ENCODE measurements at places on chromosomes 2 and 18.
A peak's percentile ranks its signal among the peaks of the same experiment; 100 is the strongest.

GRCh38 chr2:3563521-3563976 is 5.4 kb upstream of the RNASEH1 start:
- DNase-seq = no peak

DNA sequence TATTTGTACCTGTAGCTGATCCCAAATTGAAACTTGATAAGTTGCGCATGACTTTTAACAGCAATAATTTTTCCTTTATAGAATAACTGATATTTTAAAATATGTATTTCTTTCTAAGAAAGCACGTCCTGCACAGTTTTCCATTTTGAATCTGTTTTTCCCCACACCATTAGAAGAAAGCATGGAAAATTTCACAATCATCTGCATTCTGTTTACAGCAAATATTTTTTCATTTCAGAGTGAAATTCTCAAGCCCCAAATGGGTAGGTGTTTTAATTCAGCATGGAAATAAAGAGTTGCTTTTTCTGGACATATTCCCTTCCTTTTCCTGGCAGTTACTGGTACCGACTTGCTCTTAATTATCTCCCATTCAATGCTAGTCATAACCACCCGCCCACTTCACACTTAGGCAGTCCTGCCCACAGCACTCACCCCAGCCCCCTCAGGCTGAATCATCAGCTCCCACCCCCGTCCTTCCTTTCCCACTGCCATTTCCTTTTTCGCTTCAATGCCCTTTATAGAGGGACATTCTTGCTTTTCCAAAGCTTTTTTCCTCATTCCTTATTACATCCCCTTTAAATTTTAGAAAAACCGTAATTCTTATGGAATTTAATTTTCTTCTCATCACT is 89.2 kb upstream of the GLS start:
- DNase-seq = peak; percentile 57

DNA sequence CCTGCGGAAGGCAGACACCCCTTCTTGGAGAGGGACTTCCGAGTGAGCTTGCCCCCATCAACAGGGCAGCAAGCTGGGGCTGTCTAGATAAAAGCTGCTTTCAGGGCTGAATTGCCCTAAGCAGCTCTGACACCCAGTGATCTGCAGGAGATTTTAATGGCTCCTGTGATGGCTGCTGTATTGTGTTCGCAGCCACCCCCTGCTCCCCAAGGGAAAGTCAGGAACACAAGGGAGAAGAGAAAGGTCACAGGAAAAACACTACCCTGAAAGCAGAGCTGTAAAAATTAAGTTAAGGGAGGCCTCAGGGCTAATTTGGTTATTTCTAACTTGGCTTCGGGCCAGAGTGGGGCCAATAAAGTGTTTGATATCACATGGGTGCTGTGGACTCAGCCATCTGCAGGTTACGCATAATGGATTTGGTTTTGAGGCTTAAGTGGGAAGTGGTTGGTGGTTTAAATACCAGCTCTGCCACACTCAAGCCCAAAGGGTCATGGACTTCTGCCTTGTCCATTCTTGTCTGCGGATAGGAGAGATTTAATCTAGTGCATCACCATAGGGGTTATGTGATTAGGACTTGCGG is 147.6 kb downstream of the CLIP4 start:
- DNase-seq = no peak

GRCh38 chr2:22247466-22247865 is 1123.7 kb downstream of the TDRD15 start:
- DNase-seq = no peak

DNA sequence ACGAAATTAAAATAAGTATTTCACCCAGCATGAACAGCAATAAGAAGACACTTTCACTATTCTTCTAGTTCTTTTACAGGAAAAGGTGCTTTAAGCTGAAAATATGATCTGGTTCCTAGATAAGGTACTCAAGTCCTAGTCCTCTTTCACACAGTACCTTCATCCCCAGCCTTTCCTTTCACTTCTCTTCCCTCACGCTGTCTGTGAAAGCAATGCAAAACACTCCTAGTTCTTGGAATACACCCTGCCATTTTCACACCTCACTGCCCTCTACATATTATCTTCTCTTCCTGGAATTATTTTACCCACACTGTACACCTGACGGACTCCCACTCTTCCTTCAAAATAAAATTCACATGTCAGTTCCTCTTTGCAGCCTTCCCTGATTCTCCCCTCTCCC is 82.9 kb downstream of the DNAH7 start:
- DNase-seq = no peak

GRCh38 chr2:46982351-46983064 is 66.9 kb upstream of the MCFD2 start:
- DNase-seq = peak; percentile 43

- DNase-seq = no peak
Measured at GRCh38 chr2:187266147-187266546, 181.9 kb downstream of the CALCRL start.

- no peak for DNase-seq
Measured at GRCh38 chr18:35192415-35192814, 48.4 kb upstream of the ZNF397 start.

DNA sequence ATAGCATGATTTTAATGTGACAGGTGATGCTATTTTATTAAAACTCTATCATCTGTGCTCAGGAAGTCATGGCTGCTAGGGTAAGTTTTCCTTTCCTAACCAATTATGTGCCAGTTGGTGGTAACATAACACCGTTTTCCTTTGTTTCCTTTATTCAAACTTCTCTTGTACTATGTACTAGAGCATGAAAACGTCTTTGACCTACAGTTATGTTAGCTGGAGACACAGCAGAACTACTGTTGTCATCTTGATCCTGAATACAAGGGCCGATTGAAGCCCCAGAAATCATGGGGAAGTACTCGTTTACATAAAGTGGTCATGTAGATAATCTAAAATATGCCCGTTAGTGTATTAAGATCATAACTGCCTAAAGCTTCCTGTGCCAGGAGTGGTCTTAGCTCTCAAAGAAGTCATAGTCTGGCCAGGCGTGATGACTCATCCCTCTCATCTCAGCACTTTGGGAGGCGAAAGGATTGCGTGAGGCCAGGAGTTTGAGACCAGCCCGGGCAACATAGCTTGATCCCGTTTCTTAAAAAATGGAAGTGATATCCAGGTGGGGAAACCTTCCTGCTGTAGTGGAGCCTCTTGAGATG is 20.5 kb downstream of the NEDD4L start:
- DNase-seq = no peak

- DNase-seq = no peak
Measured at GRCh38 chr2:75982719-75983118, 272.0 kb upstream of the GCFC2 start.

- DNase-seq = no peak
Measured at GRCh38 chr2:158890296-158890905, 78.0 kb upstream of the TANC1 start.

GRCh38 chr2:36677996-36678605 is 18.4 kb upstream of the VIT start:
- no peak for DNase-seq

- DNase-seq = no peak
Measured at GRCh38 chr2:13662055-13662454, 945.3 kb downstream of the TRIB2 start.

DNA sequence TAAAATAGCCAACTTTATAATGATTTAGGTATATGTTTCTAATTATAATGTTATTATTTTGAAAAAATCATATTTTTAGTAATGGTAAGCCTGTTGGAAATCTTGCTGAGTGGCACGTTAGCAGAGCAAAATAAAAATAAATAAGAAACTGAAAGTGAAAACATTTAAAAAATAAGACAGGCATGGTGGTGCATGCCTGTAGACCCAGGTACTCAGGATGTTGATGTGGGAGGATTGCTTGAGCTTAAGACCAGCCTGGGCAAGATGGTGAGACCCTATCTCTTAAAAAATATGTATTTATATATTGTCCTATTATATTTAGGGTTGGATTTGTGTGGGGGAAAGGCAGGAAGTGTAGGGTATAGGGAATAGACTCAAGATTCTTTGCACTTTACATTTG is 15.8 kb upstream of the ANKRD12 start:
- DNase-seq = no peak

DNA sequence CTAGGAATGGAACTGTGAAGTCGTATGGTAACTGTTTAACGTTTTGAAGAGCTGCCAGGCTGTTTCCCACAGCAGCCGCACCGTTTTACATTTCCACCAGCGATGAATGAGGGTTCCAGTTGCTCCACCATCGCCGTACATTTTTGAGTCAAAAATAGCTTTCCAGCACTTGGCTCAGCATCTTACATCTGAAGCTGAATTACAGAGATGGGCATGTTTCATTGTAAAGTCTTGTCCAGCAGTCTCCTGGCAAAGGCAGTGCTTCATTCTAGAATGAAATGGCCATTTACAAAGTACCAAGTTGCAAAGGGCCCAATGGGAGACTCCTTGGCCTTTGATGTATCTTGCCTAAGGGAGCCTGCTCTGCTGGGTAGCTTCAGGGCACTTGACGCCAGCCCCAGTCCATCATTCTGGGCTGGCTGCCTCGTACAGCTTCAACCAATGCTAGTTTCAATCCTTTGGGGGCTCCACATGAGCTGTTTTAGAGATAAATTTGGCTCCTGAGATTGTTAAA is 45.1 kb downstream of the ATIC start:
- no peak for DNase-seq

GRCh38 chr2:11539317-11540147 is 5.7 kb downstream of the GREB1 start:
- DNase-seq = no peak

GRCh38 chr18:5195656-5196055 is 1.4 kb downstream of the AKAIN1 start:
- DNase-seq = no peak

GRCh38 chr2:227191367-227191766 is 26.9 kb downstream of the COL4A3 start:
- no peak for DNase-seq

DNA sequence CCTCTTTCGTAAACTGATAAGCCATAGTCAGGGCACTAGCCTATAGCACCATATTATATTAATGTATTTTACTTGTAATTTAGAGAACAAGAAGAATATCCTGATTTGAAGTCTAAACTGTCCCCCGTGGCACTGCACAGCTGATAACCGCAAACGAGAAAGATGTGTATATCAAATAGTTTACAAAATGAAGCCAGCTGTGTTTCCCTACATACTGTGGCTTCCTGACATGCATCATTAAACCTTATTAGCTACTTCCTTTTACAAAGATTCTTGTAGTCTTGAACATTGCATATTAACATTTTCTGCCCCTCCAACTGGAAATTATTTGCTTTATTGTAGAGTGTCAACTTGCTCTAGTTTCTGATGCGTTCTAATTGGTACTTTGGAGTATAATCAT is 153.5 kb upstream of the NFATC1 start:
- no peak for DNase-seq

GRCh38 chr2:3162442-3163077 is 215.1 kb downstream of the EIPR1 start:
- no peak for DNase-seq

- no peak for DNase-seq
Measured at GRCh38 chr18:42654556-42654955, 460.9 kb downstream of the RIT2 start.

GRCh38 chr2:158024288-158024898 is 77.3 kb upstream of the UPP2 start:
- peak; percentile 68 for DNase-seq

GRCh38 chr2:23145460-23145859 is 239.5 kb upstream of the KLHL29 start:
- no peak for DNase-seq

GRCh38 chr2:71243634-71244301 is 16.9 kb upstream of the PAIP2B start:
- no peak for DNase-seq

GRCh38 chr2:42859006-42859552 is 66.7 kb upstream of the HAAO start:
- DNase-seq = peak; percentile 83

DNA sequence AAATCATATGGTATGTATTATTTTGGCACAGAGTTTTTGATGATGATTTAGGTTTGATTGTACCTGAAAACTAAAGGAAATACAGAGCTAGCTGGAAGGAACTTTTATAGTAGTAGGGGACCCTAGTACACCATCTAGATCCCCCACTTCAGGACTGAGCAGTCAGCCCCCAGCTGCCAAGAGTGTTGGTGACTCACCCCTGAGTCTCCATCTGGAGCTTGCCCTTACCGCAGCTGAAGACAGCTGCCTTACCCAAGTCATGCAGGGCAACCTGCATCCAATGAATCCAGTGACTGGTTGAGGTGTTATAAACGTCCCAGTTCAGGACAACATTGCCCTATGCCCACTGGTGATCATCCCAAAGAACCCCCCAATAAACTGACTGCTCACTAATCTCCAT is 15.3 kb downstream of the PMS1 start:
- DNase-seq = no peak

DNA sequence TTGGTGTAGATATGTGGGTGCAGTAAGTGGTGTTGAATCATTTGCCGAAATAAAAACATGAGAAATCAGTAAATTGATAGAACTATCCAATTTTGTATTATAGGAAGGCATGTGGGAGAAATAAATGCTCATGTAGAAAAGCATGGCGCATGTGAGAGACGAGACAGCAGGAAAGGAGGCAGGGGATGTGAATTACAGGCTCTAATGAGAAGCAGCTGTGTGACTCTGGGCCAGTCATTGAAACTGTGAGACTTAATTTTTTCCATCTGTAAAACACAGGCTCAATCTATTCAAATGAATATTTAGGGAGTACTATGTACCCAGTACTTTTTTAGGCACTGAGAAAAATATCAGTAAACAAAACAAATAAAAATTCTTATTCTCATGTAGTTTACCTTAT is 42.6 kb upstream of the MAP3K20 start:
- no peak for DNase-seq

GRCh38 chr18:56146565-56146964 is 491.8 kb downstream of the TXNL1 start:
- DNase-seq = no peak

GRCh38 chr2:98669675-98670074 is 61.3 kb downstream of the MGAT4A start:
- DNase-seq = no peak
